ENCODE measurements at places on chromosomes 2 and 18. TPM values are rescaled to one million over a fixed set of nuclear protein-coding genes. Genes with fewer than 3 reads are reported as not detected.

Gene CAPG
- 419 TPM for total RNA-seq

Gene RPS27A
- total RNA-seq: 706 TPM

- no peak for DNase-seq
Observed at GRCh38 chr2:239262484-239263230, 138.2 kb downstream of the HDAC4 start.

GRCh38 chr2:216426938-216427337, 14.7 kb downstream of the SMARCAL1 start:
- no peak for DNase-seq

Gene ALPP
- 9.5 TPM for total RNA-seq

Gene CNDP2
- total RNA-seq: 213 TPM

Gene SCRN3
- 20.0 TPM for total RNA-seq

Gene CABLES1
- 39.5 TPM for total RNA-seq

Data from upper lobe of right lung (tissue), 1 donor.